ENCODE measurements at places on chromosomes 6 and 20. TPM values are rescaled to one million over a fixed set of nuclear protein-coding genes. Genes with fewer than 3 reads are reported as not detected.

GTF2H4 gene
- total RNA-seq: 35.2 TPM

RHAG gene
- total RNA-seq: not detected

TBCC gene
- total RNA-seq: 17.3 TPM

GSTA2 gene
- total RNA-seq: not detected

MAP7 gene
- 1.2 TPM for total RNA-seq

PLCB4 gene
- not detected for total RNA-seq

WRNIP1 gene
- 32.8 TPM for total RNA-seq

GLP1R gene
- 0.07 TPM for total RNA-seq

ACTR5 gene
- 11.0 TPM for total RNA-seq

DZANK1 gene
- total RNA-seq: 1.4 TPM

RFX6 gene
- not detected for total RNA-seq

HLA-DPB1 gene
- 6.9 TPM for total RNA-seq

PAK5 gene
- total RNA-seq: not detected

MEP1A gene
- not detected for total RNA-seq

RIPOR3 gene
- total RNA-seq: not detected

GRM4 gene
- total RNA-seq: not detected

DEFB124 gene
- not detected for total RNA-seq

CST5 gene
- total RNA-seq: not detected

ACSS1 gene
- total RNA-seq: 15.2 TPM

MUC22 gene
- not detected for total RNA-seq

ADIG gene
- not detected for total RNA-seq

VWA7 gene
- total RNA-seq: 2.0 TPM

TBXT gene
- not detected for total RNA-seq

GHRH gene
- total RNA-seq: not detected

TMEM200A gene
- total RNA-seq: 0.34 TPM

FANCE gene
- total RNA-seq: 19.2 TPM

ASXL1 gene
- 147 TPM for total RNA-seq

DEFB123 gene
- not detected for total RNA-seq

TMEM151B gene
- total RNA-seq: 0.12 TPM

ADGB gene
- 0.56 TPM for total RNA-seq

CDH4 gene
- total RNA-seq: 0.21 TPM

SIRPB1 gene
- 1.3 TPM for total RNA-seq

ADTRP gene
- total RNA-seq: 24.1 TPM

CAPN11 gene
- total RNA-seq: not detected

BPIFA1 gene
- not detected for total RNA-seq

BACH2 gene
- 49.2 TPM for total RNA-seq

C6orf89 gene
- total RNA-seq: 29.2 TPM

RIN2 gene
- total RNA-seq: not detected

ASIP gene
- total RNA-seq: not detected

GPSM3 gene
- 117 TPM for total RNA-seq

TRIM38 gene
- 29.5 TPM for total RNA-seq

FKBP1C gene
- 0.48 TPM for total RNA-seq

PROKR2 gene
- total RNA-seq: not detected

RNGTT gene
- total RNA-seq: 22.0 TPM

ELOVL4 gene
- 1.6 TPM for total RNA-seq

All from activated CD4-positive, alpha-beta memory T cell treated with anti-CD3 and anti-CD28 coated beads for 36 hours (primary cell).